ENCODE measurements at places on chromosomes 16 and 17. TPM values are rescaled to one million over a fixed set of nuclear protein-coding genes. Genes with fewer than 3 reads are reported as not detected.

- no peak for DNase-seq
Observed at GRCh38 chr17:40499551-40500189, 1.8 kb downstream of the TNS4 start.

- DNase-seq, result no peak
Observed at GRCh38 chr16:80687606-80688005, 116.8 kb downstream of the CDYL2 start.

DNA sequence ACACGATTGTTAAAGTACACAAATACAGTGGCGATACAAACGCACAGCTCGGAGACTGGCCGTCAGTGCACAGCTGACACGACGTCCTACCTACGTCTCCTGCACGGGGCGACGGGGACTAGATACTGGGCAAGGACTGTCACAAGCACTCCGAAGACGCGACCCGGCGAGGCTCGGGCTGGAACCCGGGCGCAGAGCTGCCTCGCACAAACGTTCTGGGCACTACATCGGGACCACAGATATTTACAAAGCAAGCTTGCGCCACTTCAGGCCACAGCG lies 13.8 kb downstream of the SLC16A3 start:
- peak; percentile 36 for DNase-seq

DNA sequence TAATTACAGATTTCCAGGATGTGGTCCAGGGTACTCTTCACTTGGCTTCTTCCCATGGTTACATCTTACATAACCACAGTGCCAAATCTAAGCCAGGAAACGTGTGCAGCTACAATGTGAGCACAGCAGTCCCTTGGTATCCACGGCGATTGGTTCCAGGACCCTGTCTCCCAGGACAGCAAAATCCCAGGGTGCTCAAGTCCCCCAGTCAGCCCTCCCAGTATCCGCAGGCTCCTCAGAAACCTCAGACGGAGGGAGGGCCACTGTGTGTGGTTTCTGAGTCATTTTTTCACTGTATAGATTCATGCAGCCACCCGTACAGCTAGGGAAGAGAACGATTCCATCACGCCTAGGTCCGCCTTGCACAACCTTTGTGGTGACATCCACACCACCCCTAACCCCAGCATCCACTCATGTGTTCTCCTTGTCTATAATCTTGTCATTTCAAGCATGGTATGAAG lies 11.1 kb upstream of the ATP2C2 start:
- DNase-seq, result peak; percentile 56

GRCh38 chr17:80272366-80272765 lies 11.7 kb downstream of the RNF213 start:
- DNase-seq, result no peak

DNA sequence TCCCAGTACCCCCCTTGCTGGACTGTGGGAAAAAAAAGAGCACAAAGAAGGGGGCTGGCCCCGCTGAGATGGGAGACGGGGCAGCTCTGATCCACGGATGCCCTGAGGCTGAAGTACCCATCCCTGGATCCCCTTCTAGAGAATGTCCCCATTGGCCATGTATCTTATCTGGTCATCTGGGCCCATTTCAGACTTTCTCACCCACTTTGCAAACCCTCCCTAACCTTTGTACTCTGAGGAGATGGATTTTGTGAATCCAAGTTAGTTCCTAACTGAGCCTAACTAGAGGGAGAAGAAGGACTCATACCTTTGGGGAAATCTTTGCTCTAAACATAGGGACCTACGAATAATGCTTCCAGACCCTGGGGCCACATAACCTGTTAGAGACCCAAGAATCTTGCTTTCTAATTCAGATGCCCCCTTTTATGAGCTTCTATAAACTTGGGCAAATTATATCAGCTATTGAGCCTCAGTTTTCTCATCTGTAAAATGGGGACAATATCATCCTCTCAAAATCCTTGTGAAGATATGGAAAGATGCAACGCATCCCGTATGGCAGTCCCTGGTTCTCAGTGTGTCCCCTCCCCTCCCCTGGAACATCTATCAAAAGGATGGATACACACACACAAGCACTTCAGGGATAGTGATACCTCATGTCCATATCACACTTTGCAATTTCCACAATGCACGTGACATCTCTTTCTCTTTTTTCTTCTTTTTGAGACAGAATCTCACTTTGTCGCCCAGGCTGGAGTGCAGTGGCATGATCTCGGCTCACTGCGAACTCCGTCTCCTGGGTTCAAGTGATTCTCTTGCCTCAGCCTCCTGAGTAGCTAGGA lies 16.8 kb upstream of the FZD2 start:
- no peak for DNase-seq

- no peak for DNase-seq
Observed at GRCh38 chr16:70161350-70161749, 12.2 kb upstream of the CLEC18C start.

DNA sequence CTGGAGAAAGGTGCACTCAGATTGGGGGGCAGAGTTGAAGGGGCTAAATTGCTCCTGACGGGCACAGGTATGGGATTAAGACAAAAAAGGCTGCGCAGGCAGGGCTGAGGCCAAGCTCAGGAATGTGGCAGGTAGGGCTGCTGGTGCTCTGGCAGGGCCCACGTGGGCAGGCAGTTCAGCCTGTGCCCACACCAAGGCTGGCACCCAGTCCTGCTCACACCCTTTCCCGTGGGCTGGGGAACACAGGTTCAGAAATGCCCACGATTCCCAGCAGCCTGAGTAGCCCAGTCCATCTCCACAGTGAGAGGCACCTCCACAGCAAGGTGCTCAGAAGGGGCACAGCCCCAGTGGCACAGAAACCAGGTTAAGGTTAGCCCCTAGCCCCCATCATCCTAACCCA lies 4.4 kb downstream of the HDAC5 start:
- DNase-seq, result no peak

DNA sequence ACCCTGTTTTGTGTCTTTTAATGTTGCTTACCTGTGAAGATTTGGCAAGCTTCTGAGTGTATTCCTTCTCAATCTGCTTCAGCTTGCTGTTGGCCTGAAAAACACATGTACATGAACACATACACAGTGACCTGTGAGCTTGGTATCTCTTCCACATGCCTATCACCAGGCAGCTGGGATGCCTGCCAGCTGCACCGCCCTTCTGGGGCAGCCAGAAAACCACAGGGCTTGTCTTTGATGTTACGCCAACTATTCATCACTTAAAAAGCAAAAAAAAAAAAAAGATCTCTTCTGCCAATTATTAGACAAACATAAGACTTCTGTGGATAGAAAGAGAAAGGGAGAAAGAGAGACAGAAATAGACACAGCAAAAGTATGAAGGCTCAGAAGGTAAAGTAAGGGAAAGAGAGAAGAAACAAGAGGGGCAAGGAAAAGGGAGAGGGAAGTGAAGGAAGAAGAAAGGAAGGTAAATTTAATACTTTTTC lies 189.2 kb upstream of the AXIN2 start:
- peak; percentile 67 for DNase-seq

DNA sequence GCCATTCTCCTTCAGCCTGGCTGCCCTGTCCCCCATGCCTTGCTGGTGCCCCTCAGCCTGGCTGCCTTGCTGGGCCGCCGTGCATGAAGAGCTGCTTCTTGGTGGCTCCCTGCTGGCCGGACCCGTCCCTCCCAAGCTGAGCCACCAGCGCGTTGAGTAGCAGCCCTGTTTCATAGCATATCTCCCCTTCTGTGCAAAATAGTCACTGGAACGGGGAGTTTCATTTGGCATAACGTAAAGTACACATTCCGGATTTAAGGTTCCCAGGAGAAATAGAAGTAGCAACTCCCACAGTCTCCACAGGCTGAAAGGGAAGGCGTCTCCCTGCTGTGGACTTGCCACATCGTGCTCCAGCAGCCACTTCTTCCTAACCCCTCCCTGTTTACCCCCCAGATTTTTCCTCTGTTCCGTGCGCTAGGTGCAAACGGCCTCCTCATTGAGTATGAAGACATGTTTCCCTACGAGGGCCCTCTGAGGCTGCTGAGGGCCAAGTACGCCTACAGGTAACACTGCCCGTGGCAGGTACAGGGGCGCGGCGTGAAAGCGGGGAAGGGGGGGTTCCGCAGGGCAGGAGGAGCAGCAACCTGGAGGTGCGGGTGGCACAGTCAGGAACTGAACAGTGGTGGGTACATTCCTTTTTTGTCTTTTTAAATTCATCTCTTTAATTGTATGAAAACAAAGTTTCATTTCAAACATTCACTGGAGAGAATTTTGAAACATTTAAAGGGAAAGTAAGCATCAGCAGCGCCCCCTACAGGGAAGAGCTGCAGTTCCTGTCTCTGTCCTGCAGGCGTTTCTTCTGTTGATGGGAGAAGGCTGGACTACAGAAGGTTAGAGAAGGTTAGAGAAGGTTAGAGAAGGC lies 5.8 kb upstream of the OGFOD3 start:
- peak; percentile 83 for DNase-seq

- DNase-seq, result no peak
Observed at GRCh38 chr17:76697702-76698465, 12.9 kb downstream of the MXRA7 start.

- DNase-seq, result peak; percentile 61
Observed at GRCh38 chr17:81396722-81397313, 1.6 kb downstream of the BAHCC1 start.

- no peak for DNase-seq
Observed at GRCh38 chr16:23852794-23853562, 17.2 kb downstream of the PRKCB start.

DNA sequence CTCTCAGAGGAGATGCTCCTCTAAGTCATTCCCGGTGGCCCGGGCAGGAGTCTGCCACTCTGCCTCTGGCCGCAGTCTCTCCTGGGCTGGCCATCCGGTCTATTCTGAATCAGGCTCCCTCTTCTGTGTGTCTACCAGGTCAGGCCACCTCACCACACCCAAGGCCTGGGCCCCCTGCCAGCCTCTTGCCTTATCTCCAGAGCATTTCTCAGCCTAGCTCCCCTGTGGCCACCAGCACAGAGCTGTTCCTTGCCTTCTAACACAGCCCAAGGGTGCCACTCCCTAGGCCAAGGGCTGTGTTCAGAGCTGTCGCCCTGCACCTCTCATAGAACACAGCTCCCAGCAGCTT lies 55.3 kb downstream of the MYO18A start:
- no peak for DNase-seq

DNA sequence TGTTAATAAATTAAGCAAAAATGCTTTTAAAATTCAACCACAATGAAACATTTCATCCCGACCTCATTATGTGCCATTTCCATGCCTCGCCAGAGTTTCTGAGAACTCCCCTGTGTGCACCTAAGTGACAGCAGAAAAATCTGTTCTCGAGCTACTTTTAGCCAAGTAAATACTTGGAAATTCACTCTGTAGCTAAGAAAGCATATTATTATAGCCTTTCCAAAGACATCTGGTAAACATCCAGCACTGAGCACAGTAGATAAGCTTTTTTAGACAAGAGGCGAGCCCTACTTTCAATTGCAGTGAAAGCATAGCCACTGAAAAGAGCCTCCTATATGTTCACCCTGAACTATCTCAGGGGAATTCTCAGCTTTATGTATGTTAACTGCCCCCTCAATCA lies 242.8 kb upstream of the PSMD7 start:
- no peak for DNase-seq

DNA sequence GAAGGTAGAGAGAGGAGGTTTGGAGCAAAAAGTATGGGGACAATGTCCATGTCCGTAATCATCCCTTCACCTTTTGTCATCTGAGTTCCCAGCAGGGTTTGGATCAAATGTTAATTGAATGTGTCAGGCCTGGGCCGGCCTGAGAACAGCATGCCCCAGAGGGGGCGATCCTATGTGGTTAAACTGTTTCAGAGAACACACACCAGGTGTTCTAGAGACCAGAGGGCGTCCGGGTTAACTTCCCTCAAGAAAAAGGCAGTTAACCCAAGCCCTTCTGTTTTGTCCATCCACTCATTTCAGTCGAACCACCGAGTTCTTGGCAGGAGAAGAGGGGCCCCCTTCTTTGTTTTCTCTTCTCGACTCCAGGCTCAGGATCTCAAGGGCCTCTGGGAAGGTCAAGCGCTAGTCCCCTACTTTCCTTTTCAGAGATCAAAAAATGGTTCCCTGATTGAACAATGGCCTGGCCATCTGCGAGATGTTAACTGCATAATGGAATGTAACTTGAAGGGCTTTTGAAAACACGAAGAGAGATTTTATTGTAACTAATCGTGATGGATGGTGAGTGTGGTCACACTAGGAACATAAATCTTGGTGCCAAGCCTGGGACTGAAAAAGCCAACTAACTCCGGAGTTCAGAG lies 142.5 kb downstream of the IRX3 start:
- DNase-seq, result no peak

- no peak for DNase-seq
Observed at GRCh38 chr17:27873746-27874145, 19.4 kb downstream of the LYRM9 start.

DNA sequence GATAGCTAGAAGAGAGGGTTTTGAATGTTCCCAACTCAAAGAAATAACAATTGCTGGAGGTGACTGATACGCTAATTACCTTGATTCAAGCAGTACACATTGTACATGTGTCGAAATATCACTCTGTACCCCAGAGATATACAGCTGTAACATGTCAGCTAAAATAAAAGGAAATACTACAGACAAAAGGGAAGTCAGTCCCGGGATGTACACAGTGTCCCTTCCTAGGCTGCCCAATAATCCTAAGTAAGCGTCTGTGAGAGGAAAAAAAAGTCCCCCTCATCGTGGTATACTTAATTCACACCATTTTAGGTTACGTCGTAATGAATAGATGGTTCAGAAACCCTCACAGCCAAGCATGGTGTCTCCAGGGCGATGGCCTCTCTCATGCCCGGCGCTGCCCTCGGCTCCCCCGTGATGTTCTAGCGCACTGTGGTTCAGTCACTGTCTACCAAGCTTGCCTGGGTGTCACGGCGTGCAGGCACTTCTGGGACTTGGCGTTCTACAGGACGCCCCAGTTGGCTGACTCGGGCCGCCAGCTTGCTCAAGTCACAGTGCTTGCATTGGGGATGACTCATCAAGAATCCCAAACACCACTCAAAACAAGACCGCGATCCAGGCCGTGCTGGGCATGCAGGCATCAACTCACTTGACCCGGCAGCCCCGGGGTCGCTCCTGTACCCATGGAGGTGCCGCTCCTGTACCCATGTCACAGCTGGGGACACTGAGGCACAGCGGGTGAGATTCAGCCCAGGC lies 27.6 kb downstream of the CCDC40 start:
- DNase-seq, result no peak

- no peak for DNase-seq
Observed at GRCh38 chr17:71453876-71454422, 666.9 kb upstream of the SOX9 start.

GRCh38 chr16:57245472-57246113 lies 534 bp downstream of the ARL2BP start:
- peak; percentile 53 for DNase-seq

DNA sequence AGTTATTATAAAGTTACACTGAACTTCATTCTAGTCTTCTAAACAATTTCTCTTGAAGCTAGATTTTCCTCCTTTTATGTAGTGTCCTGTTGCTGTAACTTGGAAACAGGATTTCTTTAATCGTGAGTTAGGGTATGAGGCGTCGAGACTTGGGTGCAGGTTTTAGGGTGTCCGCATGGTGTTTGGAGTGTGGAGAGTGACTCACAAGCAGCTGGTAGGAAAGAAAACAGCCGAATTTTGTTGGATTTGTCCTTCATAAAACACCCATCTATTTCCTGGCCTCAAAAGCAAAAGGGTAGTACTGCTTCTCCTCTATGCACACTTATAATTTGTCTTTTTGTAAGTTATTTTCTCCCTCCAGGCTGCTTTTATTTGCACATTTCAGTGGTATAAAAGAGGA lies 1.6 kb downstream of the RPTOR start:
- no peak for DNase-seq

HOXB6 gene
- not detected for total RNA-seq

SPNS2 gene
- total RNA-seq, result 0.07 TPM

PRMT7 gene
- 70.7 TPM for total RNA-seq

DPEP2 gene
- 3.2 TPM for total RNA-seq

ST6GALNAC1 gene
- 0.89 TPM for total RNA-seq

All from activated CD4-positive, alpha-beta T cell treated with anti-CD3 and anti-CD28 coated beads for 36 hours (primary cell).